Activated CD4-positive, alpha-beta T cell treated with anti-CD3 and anti-CD28 coated beads for 4 hours (primary cell): ENCODE measurements at places on chromosomes 4 and X.

GRCh38 chrX:71170660-71171059 is 26.0 kb downstream of the NLGN3 start:
- DNase-seq, result no peak

DNA sequence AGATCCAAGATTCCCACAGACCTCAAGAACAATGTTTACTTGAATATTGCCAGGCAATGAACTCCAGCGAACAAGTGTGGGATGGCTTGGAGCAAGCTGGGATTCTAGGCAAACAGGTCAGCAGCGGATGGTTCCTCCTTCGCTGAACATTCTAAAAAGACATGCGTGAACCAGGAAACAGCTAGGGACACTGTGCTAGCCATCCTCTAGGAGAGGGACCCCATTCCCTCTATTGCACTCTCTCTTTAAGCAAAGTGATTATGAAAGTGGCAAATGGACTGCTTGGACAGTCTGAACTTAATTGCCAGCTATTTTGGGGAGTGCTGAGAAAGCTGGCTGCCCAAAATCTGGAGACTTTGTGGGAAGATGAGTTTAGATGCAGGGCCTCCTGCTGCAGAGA is 29.9 kb upstream of the TEC start:
- no peak for DNase-seq

GRCh38 chr4:124936427-124936826 is 223.9 kb upstream of the ANKRD50 start:
- DNase-seq, result no peak

GRCh38 chrX:76987381-76987780 is 459.8 kb upstream of the FGF16 start:
- no peak for DNase-seq

GRCh38 chr4:17583276-17583675 is 6.3 kb downstream of the LAP3 start:
- no peak for DNase-seq

GRCh38 chrX:23127586-23127985 is 127.8 kb downstream of the DDX53 start:
- DNase-seq, result no peak

- DNase-seq, result no peak
These were observed 33.6 kb upstream of the NOCT start for GRCh38 chr4:138981930-138982390.

DNA sequence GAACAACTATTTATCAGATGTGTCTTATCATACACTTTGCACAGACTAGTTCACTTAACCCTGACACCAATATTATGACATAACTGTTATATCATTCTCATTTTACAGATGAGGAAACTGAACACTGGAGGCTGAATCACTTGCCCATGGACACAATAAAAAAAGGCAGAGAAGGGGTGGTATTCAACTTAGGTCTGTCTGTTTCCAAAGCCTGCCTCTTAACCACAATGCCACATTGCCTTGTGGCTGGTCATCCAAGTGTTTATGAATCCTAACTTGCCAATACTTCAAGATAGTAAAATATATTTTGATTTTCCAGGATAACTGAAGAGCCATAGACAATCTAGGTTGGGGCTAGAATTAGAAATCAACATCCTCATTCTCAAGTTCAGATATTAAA is 327.8 kb downstream of the NR3C2 start:
- DNase-seq, result no peak

- no peak for DNase-seq
These were observed 349.9 kb upstream of the KLF3 start for GRCh38 chr4:38313999-38314561.

DNA sequence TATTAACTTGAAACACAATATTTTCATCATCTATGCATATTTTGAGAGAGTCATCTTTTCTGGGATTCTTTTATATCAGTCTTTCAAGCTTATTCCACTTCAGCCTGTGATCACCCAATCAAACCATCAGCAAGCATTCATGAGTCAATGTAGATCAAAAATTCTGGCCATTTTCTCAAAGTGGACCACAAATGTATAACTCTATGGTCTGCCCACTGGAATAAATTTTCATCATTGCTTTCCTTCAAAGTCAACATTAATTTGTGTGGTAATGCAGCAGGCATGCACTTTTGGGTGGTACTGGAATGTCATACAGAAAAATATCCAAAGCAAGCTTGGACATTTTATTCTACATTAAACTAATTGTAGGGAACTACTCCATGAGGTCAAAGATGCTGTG is 1013.0 kb downstream of the STIM2 start:
- DNase-seq, result no peak

DNA sequence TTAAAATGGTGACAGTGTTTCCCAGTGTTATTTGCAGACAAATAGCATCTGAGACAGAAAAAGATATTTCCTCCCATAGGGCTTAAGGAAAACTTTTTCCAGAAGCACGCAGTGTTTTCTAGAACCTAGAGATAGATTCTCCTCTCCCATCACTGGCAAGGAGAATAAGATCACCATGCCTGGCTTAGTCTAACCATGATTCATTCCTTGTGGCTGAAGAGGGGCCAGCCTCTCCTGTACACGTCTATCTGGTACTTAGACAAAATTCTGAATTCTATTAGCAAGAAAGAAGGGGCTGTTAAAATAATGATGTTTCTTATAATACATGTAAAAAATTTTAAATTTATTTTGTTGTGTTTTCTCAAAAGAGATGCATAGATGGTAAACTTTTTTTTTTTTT is 296.1 kb upstream of the LDB2 start:
- no peak for DNase-seq
